ENCODE measurements at places on chromosomes 6 and 20.

DNA sequence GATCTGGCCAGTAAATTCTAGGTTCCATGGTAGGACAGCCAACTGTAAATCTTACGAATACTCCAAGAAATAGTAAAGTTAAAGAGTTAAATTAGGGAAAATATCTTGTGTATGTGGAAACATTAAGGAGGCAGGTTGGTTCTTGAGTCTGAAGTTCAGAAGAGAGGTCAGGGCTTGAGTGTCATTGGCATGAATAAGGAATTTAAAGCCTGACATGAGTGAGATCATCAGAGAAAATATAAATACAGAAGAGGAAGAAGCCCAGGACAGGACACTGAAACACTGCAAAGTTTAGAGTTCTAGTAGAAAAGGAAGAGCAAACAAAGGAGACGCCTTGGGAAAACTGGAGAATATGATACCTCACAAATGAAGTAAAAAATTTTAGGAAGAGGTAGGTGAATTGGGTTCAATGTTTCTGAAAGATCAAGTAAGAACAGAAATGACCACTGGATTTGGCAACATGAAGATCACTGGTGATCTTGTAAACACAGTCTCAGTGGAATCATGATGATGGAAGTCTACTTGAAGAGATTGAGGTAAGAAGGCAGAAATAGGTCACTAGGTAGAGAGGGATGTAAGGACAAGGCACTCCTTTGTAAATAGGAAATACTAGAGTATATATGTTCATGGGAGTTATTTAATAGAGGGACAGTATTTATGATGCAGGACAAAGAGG, 41.6 kb upstream of the SYNCRIP start:
- DNase-seq: no peak

- DNase-seq: no peak
Observed at GRCh38 chr6:36641543-36641942, 37.0 kb upstream of the CDKN1A start.

DNA sequence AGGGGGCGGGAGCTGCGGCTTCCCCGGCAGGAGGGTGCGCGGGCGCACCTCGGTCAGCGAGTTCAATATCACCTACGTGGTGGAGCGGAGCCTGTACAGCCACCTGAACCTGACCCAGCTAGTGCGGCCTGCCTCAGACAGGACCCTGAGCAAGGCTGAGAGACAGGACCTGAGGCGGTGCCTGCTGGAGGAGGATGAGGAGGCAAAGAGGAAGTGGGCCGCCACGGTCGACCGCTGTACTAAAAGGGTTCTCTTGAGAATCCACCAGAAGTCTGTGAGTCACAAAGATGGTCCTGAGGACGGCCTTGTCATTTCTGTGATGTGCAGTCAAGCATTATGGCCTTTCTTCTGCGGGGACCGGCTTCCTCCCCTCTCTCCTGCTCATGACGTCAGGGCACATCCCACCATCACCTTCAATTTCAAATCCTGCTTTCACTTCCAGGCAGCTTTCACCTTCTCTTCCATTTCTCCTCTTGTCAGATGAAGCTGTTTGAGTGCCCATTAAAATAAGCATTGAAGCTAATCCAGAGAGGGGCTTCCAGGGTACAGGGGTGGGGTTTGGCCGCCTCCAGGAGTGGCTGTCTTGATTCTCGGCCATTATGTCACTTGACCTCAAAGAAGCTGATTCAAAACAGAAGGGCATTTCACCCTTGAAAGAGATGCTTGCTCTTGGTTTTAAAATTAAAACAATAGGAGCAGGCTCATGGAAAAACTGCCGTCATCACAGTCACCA, 177.6 kb downstream of the SASH1 start:
- no peak for DNase-seq

DNA sequence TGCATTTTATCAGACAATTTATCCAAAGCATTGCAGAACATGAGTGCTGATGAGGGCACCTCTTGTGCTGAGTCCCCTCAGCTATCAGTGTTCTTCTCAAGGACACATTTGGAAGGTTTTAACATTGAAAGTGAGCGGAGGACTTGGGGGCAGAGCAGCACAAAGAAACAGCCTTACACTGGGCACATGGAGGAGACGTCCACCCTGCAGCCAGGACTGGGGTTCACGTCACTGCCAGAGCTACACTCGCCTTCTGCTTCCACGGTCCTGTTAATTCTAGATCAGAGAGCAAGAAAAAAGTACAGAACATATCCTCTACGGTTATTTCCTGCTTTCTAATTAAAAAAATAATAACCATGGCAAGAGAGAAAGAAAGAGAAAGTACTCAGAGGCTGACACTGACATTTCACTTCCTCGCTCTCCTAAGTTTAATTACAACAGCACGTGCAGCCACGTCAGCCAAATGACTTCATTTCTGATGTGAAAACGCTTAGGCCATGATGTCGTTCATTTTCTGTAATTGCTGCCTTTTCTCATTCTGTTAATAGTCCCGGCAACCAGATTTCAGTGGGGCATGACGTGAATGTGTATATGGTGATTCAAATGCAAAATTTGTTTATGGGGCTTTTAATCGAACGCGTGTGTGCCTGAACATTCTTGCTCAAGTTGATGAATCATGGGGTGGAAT, 5.1 kb downstream of the PRND start:
- DNase-seq: no peak

- DNase-seq: no peak
Observed at GRCh38 chr6:106165885-106166485, 79.8 kb downstream of the PRDM1 start.

- peak; percentile 52 for DNase-seq
Observed at GRCh38 chr6:158149641-158150040, 18.4 kb downstream of the SERAC1 start.

DNA sequence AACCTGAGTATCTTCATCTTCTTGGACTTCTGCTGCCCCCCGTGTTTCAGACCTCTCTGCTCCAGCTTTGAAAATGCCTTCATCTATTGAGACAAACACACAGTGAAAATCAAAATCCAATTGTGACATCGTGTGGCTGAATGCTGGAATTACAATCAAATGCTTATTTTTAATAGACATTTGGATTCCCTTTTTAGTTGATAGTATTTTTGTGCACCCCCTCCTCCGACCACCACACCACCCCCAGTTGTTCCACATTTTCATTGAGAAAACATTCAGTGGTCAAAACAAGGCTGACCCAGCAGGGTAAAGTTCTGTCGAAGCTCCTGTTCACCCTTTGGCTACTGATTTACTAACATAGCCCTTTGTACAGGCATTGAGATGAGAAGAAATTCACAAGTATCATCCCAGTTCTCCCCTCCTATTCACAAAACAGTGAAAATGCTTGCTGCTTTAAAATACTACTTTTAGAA, 79.0 kb downstream of the NRSN1 start:
- peak; percentile 58 for DNase-seq

DNA sequence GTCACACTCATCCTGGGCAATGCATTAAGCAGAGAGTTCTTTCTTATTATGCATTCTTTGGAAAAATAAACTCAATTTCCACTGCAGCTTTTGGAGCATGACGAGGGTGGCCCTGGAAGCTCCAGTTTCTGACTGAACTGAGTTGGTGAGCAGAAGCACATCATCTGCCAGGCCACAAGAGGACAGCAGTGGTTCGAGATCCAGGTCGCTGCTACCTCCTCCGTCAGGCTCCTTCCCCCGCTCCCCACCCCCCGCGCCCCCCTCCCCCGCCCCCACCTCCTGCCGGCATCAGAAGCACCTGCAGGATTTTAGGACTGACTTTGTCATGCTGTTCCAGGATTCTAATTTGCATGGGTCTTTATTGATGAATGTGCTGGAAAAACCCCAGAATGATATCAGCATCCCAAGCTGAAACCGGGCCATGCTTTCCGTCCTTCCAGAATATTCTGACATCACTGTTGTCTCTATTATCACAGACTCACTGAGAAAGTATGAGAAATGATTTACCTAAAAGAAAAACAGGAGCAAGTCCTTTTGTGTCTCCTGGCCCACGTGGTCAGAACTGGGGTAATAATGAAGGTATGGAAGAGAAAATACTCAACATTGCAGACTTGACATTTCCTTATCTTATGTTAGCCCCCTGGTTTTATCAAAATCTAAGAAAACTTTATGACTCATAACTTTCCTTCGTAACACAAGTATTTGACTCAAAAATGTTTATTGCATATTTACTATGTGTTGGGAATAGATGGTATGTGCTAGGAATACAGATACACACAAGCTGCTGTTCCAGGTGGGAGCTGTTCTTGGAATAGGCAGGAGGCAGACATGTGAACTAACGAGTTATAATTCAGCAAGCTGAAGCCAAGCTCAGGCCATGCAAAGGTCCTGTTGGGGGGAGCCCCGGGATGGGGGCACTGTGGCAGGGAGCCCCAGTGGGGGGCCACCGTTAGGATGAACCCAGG, 220.2 kb upstream of the EXOC2 start:
- peak; percentile 52 for DNase-seq

All from Ammon's horn (tissue), 1 donor.